GM23338 (cell line): ENCODE measurements at places on chromosomes 13 and 19.

- DNase-seq = peak; percentile 99
- peak overlapping the region; percentile 67 for H3K4me3 ChIP-seq
- peak overlapping the region; percentile 88 for H3K27ac ChIP-seq
- H3K27me3 ChIP-seq = peaks cover 23% of the 10 kb centered on the region
- peaks cover 23% of the 10 kb centered on the region for H3K4me1 ChIP-seq
- H3K36me3 ChIP-seq = no peaks in the 10 kb centered on the region
Measured at GRCh38 chr19:47447470-47448359, 24.0 kb downstream of the SLC8A2 start.

DNA sequence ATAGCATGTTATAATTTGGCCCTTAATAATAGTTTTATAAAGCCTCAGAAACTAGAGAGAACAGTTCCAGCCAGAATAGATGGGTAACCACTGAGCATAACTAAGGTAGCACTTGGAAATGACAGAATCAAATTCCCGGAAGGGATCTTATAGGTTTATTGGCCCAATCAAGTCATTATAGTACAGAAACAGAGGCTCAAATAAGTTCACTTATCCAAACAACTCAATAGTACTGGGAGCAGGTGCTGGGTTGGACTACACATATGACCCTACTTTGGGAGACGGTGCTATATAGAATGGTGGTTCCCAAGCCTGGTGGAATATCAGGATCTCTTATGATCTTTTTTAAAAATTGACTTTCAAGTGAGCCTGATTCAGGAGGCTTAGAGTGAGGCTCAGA is 32.7 kb upstream of the OLFM4 start:
- no peak overlapping the region for H3K4me3 ChIP-seq
- H3K4me1 ChIP-seq = peaks cover 33% of the 10 kb centered on the region
- H3K36me3 ChIP-seq = no peaks in the 10 kb centered on the region

DNA sequence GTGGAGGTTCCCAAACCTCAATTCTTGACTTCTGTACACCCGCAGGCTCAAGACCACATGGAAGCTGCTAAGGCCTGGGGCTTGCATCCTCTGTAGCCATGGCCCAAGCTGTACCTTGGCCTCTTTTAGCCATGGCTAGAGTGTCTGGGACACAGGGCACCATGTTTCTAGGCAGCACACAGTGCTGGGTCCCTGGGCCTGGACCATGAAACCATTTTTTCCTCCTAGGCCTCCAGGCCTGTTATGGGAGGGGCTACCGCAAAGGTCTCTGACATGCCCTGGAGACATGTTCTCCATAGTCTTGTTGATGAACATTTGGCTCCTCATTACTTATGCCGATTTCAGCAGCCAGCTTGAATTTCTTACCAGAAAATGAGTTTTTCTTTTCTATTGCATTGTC is 701.4 kb downstream of the FGF9 start:
- no peaks in the 10 kb centered on the region; the same call in 1 of the 2 replicates for H3K36me3 ChIP-seq
- H3K27me3 ChIP-seq = no peaks in the 10 kb centered on the region
- H3K27ac ChIP-seq = no peak overlapping the region

GRCh38 chr13:71867131-71867814 is at the start of gene DACH1:
Gene DACH1 (minus strand): TSS chr13:71867204.
- DNase-seq = peak; percentile 68
- no peak within 1 kb of the TSS for H3K27ac ChIP-seq
- H3K4me1 ChIP-seq = peaks cover 43% of the 10 kb centered on the region
- H3K4me3 ChIP-seq = peak within 1 kb of the TSS; percentile 72

DNA sequence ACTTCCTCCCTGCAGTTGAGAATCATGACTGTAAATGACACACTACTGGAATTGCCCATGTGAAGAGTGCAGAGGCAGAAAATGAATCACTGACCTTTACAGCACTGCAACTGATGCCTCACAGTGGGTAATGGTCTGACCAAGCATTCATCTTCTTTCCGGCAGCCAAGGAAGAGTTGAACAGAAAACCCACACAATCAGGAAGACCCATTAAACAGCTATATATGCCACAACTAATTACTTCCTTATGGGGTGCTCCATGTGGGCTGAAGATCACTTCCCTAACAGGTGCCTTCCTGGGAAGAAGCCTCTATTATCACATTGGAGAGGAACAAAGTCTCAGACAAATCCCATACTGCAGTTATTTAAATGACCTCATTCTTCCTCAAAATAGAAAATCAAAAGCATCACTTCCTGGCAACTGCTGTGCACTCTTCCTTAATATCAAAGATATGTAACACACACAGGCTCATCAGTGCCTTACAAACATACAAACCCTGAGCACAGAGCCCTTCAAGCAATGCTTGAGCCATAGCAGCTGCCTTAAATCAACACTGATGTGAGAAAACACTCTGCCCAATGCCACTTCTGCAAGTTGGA is 45.8 kb downstream of the RUBCNL start:
- H3K36me3 ChIP-seq = no peaks in the 10 kb centered on the region
- no peak overlapping the region for H3K27ac ChIP-seq
- no peak overlapping the region for H3K4me3 ChIP-seq
- DNase-seq = no peak
- H3K4me1 ChIP-seq = no peaks in the 10 kb centered on the region

GRCh38 chr13:22883262-22883840 is 297.4 kb upstream of the SGCG start:
- 0 out of 2 replicates have a peak overlapping the region, but pooled peaks have one; percentile 78 for H3K27ac ChIP-seq
- no peaks in the 10 kb centered on the region for H3K36me3 ChIP-seq
- no peak overlapping the region for H3K4me3 ChIP-seq
- DNase-seq = no peak
- H3K4me1 ChIP-seq = peaks cover 26% of the 10 kb centered on the region
- no peaks in the 10 kb centered on the region for H3K27me3 ChIP-seq
